Activated T-helper 1 cell treated with anti-CD3 and anti-CD28 coated beads, Interleukin-2, amount 50 U/mL, for 16 hours (primary cell): ENCODE measurements at places on chromosomes 5 and 9.

DNA sequence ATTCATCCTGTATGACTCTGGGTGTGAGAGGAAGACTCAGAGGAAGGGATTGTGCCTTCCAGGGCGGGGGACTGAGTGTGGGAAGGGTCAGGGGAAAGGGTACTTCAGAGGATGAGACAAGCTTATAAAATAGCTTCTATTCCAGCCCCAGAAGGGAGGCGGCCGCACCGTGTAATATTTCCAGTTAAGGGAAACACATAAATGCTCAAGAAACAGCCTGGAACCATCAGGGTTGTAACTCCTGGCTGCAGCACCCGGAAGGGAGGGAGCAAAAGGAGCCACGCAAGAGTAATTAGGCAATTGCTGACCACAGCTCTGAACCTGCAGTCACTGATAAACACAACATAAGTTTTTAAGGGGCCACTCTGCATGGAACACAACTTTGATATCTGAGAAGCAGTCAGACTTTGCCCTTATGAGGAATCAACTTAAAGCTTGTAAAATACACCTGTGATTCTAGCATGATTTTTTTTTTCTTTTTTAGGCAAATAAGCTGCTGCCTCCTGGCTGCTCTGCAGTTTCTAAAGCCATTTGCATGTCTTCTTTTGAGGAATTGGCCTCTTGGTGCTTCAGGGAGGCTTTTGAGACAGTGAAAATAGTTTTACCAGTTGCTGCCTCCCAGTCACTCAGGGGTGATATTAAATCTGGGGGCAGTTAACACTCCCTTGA is 382.7 kb downstream of the ENC1 start:
- DNase-seq = no peak

- no peak for DNase-seq
Observed at GRCh38 chr9:87640385-87640795, 85.5 kb upstream of the CTSL start.

DNA sequence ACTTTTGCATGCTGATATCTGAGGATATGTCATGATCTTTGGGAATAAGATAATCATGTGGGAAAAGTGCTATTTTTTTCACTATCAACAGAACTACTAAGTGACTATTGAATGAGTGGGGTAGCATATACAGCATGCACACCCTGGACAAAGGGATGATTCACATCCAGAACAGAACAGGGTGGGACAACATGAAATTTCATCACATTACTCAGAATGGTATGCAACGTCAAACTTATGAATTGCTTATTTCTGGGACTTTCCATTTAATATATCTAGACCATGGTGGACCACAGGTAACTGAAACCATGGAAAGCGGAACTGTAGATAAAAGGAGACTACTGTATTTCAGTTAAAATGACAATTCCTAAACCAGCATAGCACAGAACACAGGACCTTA is 370.0 kb downstream of the HINT1 start:
- DNase-seq = no peak

DNA sequence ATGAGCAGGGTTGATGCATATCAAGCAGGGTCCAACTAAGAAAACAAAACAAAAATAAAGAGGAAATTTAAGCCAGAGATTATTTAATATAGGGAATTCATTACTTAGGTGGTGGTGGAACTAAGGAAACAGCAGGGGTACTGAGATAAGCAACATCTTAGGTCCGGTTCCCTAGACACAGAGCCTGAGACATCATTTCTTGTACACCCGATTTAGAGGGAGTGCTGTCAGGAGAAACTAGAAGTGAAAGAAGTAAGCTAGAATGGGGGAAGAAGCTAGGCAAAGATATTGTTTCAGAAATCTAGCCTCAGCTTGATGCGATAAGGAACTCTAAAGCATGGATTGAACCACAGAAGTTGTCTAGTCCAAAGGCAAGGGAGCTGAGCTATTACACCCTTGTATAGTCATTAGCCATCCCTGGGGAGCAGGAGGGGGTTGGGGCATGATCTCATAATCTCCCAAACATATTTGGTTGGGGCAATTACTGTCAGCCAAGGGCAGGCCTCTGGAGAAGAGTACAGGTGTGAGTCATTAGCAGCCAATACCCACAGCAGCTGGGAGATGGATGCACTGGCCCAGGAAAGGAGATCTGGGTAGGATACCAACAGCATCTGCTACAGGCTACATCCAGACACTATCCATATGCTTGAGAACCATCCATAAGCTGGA is 194.5 kb downstream of the ARL15 start:
- DNase-seq = no peak

- DNase-seq = no peak
Observed at GRCh38 chr9:22206833-22207232, 197.7 kb upstream of the CDKN2B start.

DNA sequence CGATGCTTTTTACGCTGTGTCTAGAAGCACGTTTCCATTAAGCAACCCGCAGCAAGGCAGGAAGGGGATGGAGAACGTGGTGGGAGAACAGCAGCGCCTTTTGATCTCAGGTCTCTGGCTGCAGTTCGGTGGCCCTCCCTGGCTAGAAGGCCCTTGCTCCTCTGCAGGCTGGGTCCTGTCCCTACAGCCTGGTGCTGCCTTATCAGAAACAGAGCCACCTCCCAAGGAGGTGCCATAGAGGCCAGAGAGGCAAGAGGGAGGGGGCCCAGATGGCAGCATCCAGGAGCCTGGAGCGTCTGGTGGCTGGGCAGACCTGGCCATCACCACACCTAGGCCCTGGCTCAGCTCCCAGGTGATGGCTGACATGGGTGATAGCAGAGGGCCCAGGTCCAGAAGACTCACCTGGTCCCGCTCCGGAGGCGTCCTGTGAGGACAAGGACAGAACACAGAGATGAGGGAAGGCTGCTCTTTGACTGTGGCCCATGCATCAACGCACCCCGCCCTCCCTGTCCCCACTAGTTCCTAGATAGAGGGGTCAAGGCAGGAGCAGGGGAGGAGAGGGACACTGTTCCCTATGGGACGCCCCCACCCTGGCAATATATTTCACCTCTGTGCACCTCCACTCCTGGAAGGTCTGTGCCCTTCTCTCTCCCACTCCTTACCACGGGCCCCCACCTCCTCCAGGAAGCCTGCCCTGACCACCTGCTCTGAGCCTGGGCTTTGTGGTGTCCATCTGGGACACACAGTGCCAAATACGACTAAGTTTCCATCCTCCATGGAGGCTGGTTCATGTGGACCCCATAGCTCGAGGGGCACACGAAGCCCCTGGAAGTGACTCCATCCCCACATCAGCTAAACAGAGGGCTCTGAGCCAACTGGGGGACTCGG is 41.6 kb upstream of the SARDH start:
- DNase-seq = no peak

DNA sequence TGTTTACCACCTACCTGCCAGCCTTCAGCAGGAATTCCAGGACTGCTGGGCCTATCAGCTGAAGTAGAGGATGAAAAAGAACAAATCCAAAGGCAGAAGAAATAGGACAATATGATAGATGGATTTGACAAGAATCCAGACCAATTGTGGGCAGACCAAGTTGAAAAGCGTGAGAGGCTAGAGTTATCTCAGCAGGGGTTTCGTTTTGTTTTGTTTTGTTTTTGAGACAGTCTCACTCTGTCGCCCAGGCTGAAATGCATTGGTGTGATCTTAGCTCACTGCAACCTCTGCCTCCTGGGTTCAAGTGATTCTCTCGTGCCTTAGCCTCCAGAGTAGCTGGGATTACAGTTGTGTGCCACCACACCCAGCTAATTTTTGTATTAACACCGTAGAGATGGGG is 113.2 kb downstream of the PALM2AKAP2 start:
- DNase-seq = no peak

DNA sequence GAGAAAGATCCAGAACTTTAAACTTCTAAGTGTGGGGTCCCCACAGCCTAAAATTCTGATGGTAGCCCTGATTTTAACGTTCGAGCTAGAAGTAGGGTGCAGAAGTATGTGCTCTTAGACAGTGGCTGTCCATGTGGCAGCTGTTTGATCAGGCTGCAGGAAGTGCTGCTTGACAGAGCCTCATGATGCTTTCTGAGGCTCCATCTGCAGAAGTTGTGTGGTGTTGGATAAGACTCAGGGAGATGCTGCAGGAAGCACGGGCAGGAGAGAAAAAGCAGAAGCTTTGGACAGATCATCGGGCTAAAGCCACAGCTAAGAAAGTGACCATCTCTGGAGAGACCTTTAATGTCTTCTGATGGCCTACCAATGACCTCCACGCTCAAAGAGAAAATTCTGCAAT is 8.1 kb downstream of the MTMR12 start:
- DNase-seq = no peak

DNA sequence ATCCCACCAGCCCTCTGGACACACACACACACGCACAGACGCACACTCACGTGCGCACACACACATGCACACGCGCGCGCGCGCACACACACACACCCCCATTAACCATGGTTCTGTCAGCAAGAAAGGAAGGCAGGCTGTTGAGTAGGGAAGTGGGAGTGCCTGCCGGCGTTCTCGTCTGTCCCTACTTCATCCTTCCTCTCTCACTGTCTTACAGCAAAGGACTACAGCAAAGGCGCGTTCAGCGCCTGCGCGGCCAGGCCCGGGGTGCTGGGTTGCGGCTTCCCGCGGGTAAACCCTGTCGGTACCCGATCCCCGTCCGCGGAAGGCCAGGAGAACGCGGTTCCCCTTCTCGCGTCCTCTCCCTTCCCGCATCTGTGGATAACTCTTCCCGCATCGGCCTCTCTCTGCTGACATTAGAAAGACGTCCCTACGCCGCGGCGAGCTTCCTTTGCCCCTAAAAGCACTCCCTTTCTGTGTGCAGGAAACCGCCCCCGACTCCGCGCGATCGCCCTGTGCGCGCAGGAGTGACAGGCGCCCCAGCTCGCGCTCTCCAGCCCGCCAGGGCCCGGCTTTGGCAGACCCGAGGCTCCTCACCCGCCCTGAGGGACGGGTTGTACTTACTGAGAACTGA is 219.2 kb downstream of the AGTPBP1 start:
- DNase-seq = no peak

DNA sequence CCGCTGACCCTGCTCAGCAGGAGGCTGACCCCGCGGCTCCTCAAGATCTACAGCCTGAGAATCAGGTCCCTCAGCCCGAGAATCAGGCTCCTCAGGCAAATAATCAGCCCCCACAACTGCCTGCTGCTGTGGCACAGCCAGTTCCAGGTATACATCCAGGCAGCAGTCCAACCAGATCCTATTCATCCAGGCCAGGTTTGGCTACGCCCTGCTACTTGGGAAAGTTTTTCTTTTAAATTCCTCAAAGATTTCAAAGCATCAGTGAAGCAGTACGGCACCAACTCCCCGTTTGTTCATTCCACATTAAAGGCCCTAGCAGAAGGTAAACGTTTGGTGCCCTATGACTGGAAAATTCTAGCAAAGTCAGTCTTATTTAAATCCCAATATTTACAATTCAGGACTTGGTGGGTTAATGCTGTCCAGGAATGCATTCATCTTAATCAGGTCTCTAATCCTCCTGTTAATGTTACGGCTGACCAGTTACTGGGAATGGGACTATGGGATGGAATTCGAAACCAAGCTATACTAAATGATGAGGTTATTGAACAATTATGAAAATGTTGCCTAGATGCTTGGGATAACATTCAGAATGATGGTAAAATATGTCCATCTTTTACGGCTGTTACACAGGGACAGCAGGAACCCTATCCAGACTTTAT is 102.3 kb downstream of the SYK start:
- no peak for DNase-seq

DNA sequence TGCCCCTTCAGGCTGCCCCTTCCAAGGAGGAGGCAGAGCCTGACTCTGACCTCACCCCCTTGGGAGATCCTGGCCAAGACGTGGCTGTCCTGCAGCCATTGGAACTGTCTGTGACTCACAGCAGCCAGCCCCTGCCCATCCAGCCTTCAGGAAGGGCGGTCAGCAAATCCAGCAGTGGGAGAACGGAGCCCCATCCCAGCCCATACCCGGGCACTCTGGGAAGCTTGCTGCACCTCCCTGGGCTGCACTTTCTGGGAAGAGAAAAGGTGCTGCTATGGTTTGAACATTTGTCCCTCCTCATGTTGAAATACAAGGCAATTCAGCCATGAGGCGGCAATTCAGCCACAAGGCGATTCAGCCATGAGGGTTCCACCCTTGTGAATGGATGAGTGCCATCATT is 24.4 kb downstream of the CCDC187 start:
- DNase-seq = no peak

- no peak for DNase-seq
Observed at GRCh38 chr9:114914139-114914538, 16.3 kb downstream of the TNFSF8 start.

GRCh38 chr9:36963346-36963745 is 70.7 kb downstream of the PAX5 start:
- no peak for DNase-seq

GRCh38 chr9:114089206-114089840 is 9.8 kb downstream of the KIF12 start:
- no peak for DNase-seq

DNA sequence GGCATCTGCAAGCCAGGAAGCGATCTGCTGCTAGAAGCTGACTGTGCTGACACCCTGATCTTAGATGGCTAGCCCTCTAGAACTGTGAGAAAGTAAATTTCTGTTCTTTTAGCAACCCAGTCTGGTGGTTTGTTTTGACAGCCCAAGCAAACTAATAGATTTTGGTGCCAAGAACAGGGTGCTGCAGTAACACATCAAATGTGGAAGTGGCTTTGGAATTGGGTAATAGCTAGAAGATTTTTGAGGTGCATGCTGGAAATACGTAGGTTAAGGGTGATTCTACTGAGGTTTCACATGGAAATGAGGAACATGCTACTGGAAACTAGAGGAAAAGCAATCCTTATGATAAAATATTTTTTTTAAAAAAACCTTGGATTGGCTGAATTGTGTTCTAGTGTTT is 153.5 kb upstream of the SH3GL2 start:
- DNase-seq = no peak

DNA sequence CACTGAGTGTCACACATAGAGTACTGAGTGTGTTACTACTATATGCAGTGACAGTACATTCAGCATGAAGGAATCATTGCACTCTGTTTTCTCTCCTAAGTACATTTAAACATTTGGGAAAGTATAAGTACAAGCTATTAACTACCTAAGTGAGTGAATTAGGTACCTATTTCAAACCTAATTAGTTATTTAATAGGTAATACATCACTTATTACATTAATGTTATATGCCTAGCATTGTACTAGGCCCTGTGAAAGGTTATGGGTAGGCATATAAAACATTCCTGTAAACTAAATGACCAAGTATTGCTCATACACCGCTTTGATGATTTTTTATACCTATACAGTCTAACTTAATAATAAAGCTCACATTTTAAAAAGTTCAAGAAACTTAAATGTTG is 25.7 kb upstream of the PPP3R2 start:
- DNase-seq = no peak

GRCh38 chr5:38607930-38608564 is 51.6 kb upstream of the LIFR start:
- DNase-seq = no peak

DNA sequence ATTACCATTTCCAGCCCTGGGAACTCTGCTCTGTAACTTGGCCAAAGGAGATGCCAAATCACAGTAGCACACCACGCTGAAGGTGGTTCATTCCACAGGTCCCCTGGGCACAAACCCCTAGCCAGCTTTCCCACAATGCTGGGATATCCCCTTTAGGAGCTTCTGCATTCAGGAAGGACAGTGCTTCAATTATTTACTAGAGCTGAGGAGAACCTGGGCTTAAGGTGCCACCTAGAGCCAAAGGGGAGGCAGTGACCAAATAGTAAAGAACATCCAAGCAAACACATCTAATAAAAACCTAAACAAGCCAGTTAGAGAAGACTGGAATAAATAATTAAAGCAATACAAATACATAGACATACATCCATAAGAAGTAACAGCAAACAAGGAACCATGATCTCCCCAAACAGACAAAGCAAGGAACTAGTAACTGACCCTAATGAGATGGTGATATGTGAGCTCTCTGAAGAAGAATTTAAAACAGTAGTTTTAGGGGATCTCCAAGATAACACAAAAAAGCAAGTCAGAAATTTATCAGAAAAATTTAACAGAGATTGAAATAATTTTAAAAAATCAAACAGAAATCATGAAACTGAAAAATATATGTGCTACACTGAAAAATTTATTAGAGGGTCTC is 14.6 kb downstream of the KIF4B start:
- DNase-seq = no peak
